ENCODE measurements at places on chromosomes 6 and 20.

DNA sequence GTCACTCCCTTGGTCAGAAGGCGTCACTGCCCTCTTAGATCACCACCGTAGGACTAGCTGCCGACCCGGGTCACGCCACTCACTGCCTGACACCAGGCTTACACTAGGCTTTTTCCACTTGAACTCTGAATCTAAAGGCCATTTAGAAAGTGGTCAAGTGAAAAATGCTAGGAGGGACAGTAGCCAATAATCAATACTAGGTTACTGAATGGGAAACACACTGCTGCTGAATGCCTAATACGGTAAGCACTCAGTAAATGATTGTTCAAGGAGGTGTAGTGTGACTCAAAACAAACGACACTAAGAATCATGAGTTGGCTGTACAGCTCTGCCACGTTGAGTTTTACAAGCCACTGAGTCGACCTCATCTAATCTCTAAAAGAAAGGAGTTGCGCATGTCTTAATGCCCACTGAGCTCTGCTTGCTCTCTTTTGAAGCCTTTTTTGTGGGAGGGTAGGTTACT, 760 bp upstream of the IBTK start:
- DNase-seq = no peak

DNA sequence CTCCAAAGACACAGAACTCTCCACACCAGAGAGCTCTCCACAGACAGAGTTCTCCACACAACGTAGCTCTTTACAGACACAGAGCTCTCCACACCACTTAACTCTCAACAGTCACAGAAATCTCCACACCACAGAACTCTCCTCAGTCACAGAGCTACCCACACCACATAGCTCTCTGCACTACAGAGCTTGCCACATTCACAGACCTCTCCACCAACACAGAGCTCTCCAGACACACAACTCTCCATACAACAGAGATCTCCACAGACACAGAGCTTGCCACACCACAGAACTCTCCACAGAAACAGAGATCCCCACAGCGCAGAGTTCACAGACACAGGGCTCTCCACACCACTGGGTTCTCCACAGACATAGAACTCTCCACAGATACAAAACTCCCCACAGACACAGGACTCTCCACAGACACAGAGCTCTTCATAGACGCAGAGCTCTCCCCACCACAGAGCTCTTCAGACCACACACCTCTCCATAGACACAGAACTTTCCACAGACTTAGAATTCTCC, 52.5 kb downstream of the ERMARD start:
- DNase-seq = no peak

DNA sequence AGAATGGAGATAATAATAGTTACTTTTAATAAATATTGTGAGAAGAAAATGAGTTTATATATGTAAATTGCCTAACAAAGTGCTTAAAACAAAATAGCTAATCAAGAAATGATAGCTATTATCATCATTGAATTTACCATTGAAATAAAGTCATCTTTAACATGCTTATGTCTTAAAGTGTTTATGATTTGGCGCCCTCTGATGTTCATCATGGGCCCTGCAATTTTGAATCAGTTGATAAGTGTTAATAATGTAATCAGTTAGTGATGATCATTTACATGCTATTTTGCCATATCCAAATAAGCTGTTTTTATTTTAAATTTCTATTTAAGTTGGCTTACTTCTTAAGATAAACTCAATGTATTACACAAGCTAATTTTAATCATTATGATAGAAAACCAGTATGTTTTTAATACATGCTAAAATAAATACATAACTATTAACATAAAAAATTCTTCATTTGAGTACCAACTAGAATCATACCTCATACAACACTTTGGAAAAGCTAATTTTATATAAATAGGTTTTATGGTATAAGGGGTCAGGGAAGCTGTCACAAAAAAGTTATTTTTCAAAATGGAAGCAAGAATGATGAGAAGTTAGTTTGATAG, 39.2 kb upstream of the TPD52L1 start:
- DNase-seq = peak; percentile 19

- DNase-seq = no peak
These were observed 20.8 kb upstream of the TRAF3IP2 start for GRCh38 chr6:111626441-111626840.

- no peak for DNase-seq
These were observed 9.9 kb upstream of the SNX9 start for GRCh38 chr6:157813191-157813590.

DNA sequence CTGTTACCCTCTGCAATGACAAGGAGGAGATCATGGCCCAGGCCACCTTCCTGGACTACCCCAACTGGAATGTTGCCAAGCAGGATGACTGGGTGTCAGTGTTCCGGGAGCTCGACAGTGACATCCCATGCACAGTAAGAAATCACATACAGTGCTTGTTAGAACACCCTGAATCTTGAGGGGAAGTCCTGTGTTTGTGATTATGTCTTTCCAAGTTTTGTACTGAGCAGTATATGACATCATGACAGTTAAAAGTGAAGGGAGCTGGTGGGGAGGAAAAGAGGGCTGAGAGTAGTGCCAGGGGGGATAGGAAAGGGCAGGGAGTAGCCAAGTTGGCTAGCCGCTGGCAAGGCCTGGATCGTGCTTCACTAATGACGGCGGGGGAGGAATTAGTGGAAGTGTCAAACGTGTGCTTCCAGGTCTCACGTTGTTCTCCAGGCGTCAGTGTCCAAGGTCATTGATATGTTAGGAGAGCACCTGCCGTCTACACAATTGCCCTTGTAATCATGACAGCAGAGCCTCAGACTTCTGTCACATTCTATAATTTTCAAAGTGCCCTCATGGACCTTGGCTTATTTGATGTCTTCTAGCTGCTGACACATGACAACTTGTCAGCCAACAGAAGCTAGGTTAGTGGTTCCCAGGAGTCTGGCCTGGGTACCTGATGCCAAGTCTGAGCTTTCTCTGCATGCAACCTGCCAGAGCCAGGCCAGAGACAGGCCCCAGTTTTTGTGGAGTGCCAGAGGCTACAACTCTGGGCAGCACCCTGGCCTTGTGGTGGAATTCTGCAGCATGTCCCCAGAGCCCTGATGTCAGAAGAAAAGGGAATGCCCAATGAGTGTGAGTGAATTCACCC, 18.8 kb downstream of the CFAP61 start:
- no peak for DNase-seq

DNA sequence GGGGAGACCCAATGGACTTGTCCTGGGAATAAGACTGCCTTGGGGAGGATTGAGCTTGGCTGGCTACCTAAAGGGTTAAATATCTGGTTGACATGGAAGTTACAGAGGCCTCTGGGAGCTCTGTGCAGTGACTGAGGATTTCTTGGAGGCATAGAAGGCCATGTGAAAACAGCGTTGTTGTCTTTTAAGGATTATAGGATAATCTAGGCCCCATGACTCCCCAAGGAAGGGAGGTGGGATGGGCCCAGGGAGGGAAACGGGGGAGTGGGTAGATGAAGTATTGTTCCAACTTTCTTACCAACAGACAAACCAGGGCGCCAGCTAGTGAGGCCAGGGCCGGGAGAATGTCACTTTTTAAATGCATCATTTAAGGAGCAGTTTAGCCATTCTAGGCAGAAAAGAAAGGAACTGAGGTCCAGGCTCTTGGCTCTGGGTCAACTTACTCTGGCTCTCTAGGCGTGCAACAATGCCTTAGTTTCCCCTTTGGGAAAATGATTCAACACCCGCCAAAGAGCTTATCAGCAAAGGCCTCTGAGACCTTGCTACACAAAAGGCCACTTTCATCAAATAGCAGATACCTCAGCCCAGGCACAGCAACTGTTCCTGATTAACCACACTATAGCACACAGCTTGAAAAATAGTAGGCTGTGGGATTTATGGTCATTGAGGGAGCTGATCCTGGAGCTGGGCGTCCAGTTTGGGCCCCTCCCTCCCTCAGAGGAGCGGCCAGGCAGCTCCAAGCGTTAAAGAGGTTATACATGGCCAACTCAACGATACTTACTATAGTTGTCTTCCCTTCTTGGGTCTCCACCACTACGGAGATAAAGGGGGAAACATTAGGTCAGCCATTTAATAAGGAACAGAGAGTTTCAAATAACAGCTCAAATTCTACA, 7.0 kb downstream of the MRPS18A start:
- no peak for DNase-seq

DNA sequence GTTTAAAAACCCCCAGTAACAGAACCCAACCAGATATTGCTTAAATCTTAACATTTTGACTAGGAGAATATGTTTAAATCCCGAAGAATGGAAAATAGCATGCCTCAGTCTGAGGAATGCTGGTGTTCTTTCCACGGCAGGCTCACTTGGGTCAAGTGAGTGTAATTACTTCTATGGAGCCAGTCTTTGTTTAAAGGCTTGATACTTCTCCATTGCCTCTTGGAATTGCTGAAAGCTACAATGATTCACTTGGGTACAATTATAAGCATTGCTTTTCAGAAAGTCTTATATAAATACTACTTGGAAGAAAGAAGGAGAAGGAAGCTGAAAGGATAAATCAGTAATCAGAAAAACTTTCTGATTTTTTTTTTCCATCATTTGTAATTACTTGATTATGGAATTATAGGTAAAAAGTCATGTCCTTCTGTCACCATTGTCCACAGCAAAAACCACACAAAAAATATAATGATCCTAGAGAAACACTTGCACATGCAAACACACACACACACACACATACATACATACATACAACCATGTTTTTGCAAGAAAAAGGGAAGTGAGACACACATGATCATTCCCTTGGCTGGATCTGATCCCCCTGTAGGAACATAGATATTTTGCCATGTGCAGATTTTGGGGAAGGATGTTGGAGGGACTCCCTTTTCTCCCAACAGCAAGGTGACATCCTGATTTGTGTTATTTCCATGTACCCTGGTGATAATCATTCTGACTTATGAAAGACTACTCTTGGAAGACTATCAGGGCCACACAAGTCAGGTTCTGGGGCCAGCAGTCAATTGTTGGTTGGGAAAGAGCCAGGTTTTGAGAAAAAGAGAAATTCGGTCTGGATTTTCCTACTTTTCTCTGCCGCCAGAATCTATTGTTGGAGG, 396.0 kb upstream of the BTBD3 start:
- DNase-seq = no peak

GRCh38 chr20:21302664-21303060, 469 bp upstream of the XRN2 start:
- DNase-seq = no peak

GRCh38 chr20:50272030-50272723, 81.5 kb downstream of the CEBPB start:
- no peak for DNase-seq

DNA sequence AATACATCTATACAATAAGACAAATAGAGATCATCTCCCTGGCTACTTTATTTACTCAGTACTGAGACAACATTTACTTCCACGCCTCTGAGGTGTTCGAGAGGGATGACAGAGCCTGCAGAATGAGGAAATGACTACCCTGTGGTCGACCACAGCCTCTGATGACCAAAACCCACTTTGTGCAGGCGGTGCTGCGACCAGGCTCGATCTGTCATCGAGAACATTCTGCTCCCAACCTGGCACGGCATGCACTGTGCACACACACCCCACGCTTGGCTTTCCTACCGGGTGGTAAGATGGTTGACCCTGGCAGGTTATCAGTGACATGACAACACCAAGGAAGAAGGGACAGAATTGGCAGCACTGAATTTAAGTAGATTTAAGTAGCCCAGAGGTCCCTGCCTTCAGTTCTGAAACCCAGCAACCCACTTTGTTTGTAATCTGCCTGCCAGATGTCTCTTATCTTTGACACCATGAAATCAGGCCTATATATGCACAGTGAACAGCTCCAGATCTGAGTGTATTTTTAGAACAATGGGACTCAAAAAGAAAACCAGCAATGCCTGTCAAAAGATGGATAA, 42.6 kb downstream of the TTI1 start:
- DNase-seq = peak; percentile 21

- DNase-seq = no peak
These were observed 547 bp upstream of the ESR1 start for GRCh38 chr6:151806757-151807512.

DNA sequence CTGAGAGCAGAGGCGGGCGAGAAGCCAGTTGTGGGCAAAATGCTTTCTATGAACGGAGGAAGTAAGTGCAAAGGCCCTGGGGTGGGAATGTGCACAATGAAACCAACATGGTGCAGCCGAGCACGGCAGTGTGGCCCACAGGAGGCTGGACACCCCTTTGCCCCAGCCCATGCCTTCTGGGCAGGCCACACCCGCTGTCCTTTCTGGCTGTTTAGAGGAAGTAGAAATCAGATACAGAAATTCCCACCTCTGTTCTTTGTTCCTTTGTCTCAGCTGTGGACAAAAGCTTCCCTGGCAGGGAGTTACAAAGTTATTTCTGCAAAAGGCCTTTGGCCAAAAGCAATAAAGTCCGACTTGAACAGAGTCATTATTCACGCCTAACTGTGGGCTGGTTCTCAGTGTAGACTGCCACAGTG, 11.9 kb downstream of the SULF2 start:
- no peak for DNase-seq

GRCh38 chr20:19937651-19938420, 79.3 kb upstream of the NAA20 start:
- DNase-seq = no peak

Data from CD4-positive, alpha-beta T cell (primary cell).